ENCODE measurements at places on chromosomes 6 and 20. TPM values are rescaled to one million over a fixed set of nuclear protein-coding genes. Genes with fewer than 3 reads are reported as not detected.

Gene SLC35D3
- total RNA-seq, result not detected

Gene AVP
- not detected for total RNA-seq

Gene EYA4
- total RNA-seq, result not detected

Gene PRL
- not detected for total RNA-seq

Gene NMBR
- not detected for total RNA-seq

Gene CYP39A1
- not detected for total RNA-seq

Gene MAP7
- total RNA-seq, result 1.0 TPM

Gene BCAS1
- 0.06 TPM for total RNA-seq

Gene TMEM14B
- 112 TPM for total RNA-seq

Gene SPATS1
- total RNA-seq, result not detected

Gene GMPR
- total RNA-seq, result 3.3 TPM

Gene CLPSL2
- not detected for total RNA-seq

Gene GGTLC1
- not detected for total RNA-seq

Gene HLA-G
- total RNA-seq, result 1.4 TPM

Gene CRISP3
- total RNA-seq, result not detected

Gene ULBP2
- total RNA-seq, result 0.62 TPM

Gene DNMT3B
- total RNA-seq, result 2.6 TPM

Gene OOEP
- total RNA-seq, result not detected

Gene FILIP1
- total RNA-seq, result not detected

Gene CST7
- total RNA-seq, result 41.5 TPM

Gene FRS3
- total RNA-seq, result 3.1 TPM

Gene BPIFB1
- total RNA-seq, result not detected

Gene NRSN1
- total RNA-seq, result not detected

Gene CRISP1
- total RNA-seq, result not detected

Gene LHFPL5
- not detected for total RNA-seq

Gene CCN2
- total RNA-seq, result not detected

Gene POU3F2
- total RNA-seq, result not detected

Gene RPP40
- total RNA-seq, result 18.9 TPM

Gene TOX2
- total RNA-seq, result 0.45 TPM

Gene COMMD7
- 31.5 TPM for total RNA-seq

Gene TMEM244
- total RNA-seq, result not detected

Gene C20orf202
- not detected for total RNA-seq

Gene BHLHE23
- total RNA-seq, result not detected

Gene TBC1D32
- 6.7 TPM for total RNA-seq

Gene HLA-DMB
- 6.1 TPM for total RNA-seq

Gene SDC4
- total RNA-seq, result 24.6 TPM

Gene ECHDC1
- 64.1 TPM for total RNA-seq

Gene BICRAL
- total RNA-seq, result 10.7 TPM

Gene AGER
- total RNA-seq, result 9.6 TPM

Gene SLC32A1
- not detected for total RNA-seq

Gene HCRTR2
- not detected for total RNA-seq

Gene ATG5
- 41.8 TPM for total RNA-seq

Gene HSPA1L
- 1.5 TPM for total RNA-seq

Gene PTCHD4
- total RNA-seq, result not detected

Gene RAB44
- total RNA-seq, result not detected

Gene NKX2-4
- total RNA-seq, result not detected

Gene FNDC11
- total RNA-seq, result 0.10 TPM

Gene GSTA3
- total RNA-seq, result not detected

Gene ANKRD6
- 2.0 TPM for total RNA-seq

Gene FRK
- 0.08 TPM for total RNA-seq

Gene POM121L2
- total RNA-seq, result not detected

Gene KIF25
- total RNA-seq, result not detected

Gene RAMACL
- 0.21 TPM for total RNA-seq

Gene RNF144B
- 2.1 TPM for total RNA-seq

Gene NNAT
- 0.36 TPM for total RNA-seq
